ENCODE measurements at places on chromosomes 12 and 14.

DNA sequence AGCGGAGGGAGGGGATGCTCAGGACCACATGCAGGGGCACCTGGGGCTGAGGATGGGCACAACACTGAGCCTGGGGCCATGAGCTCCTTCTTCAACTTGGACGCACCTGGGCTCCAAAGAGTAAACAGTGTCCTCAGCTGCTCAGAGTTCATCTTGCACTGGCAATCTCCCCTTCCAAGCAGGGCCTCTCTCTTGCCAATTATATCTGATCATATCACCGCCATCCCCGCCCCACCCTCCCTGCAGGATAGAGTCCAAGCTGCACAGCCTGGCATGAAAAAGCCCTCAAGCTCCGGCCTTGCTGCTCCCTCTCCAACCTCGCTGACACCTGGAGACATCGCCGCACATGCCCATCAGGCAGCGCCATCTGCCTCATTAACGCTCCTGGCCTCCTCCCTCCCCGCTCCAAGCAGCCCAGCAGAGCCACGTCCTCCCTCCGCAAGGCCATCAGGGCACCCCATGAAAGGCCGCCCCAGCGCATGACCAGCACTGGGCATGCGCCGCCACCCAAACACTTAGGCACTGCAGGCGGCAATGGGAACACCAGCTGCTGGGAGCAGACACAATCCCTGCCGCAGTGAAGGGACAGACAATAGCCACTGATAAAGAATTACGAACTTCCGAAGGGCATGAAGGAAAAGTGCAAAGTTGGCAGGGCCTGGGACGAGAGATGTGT is 88.8 kb downstream of the CHGA start:
- DNase-seq = peak; percentile 76

DNA sequence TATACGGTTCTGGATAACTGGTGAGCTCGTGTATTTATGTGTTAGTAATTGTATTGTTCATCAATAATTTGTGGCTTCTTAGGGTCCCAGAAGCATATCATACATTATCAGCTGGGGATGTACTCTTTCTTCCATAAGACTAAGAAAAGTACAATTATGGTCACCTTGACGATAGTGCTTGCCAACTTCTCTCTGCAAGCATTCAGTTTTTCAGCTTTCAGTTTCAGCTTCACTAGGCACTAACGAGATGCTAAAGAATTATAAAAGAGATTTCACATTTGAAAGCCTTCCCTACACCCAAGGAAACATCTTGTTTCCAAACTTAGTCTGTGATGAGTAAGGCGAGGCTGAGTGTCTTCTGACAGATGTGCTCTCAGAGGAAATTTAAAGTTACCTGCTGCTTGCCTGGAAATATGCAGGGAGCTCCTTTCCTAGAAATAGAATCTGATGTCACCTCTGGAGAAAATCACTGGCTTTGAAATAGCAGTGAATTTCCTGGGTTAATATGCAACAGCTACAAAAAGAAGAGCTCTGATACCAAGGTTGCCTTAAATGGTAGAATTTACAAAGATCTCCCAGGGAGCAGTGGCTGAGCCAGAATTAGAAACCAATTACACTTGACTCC is 1419.9 kb upstream of the TMEM132C start:
- DNase-seq = no peak

DNA sequence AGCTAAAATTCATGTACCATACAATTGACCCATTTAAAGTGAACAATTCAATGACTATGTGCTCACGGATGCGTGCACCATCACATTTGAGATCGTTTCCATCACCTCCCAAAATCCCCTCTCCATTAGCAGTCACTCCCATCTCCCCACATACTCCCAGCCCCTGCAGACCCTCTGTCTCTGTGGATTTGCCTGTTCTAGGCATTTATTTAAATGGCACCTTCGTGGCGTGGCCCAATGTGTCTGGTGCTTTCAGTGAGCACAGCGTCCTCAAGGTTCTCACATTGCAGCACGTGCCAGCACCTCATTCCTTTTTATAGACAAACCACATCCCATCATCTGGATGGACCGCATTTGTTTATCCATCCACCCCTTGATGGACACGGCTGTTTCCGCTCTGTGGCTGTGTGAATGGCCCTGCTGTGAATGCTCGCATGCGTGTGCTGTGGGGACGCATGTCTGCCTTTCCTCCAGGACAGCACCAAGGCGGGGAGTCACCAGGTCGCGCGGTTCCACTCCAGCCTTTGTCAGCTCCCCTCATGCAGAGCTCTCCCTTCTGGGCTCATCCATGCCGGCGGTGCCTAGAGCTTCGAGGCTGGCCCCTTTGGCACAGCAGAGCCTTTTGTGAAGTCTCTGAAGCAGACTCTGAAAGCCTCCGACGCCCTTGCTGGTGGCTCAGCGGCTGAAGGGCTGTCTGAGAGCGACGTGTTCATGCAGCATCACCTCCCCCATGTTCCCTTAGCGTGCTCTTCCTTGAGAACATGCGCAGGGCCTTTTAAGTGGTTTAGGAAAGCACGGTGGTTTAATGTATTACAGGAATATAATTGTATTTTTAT is 184.4 kb downstream of the KIF26A start:
- no peak for DNase-seq

GRCh38 chr14:52951681-52952554 is 1.1 kb upstream of the FERMT2 start:
- no peak for DNase-seq

GRCh38 chr14:78074561-78074960 is 95.6 kb upstream of the NRXN3 start:
- peak; percentile 11 for DNase-seq

GRCh38 chr12:82057770-82058169 is 298.6 kb upstream of the PPFIA2 start:
- DNase-seq = no peak

DNA sequence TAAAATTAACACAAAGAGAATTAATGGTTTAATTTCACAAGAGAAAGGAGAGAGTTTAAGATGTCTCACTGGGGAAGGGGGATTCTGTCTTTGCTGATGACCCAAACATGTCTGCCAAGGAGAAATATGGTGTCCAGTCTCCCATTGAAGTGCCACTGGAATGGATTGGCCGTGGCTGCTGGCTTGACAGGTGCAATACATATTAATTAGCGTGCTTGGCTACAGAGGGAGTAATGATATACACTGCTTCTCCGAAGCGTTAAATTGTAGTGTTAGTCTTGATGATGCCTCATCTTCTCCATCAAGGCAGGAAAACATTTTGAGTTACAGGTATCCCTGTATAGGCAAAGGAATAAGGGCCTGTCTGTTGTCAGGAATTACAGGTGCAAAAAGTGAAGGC is 393.4 kb upstream of the TMPO start:
- no peak for DNase-seq

All from substantia nigra (tissue), 51 donors.